Fibroblast of villous mesenchyme (primary cell): ENCODE measurements at places on chromosomes 13 and 19. TPM values are rescaled to one million over a fixed set of nuclear protein-coding genes. Genes with fewer than 3 reads are reported as not detected.

DNA sequence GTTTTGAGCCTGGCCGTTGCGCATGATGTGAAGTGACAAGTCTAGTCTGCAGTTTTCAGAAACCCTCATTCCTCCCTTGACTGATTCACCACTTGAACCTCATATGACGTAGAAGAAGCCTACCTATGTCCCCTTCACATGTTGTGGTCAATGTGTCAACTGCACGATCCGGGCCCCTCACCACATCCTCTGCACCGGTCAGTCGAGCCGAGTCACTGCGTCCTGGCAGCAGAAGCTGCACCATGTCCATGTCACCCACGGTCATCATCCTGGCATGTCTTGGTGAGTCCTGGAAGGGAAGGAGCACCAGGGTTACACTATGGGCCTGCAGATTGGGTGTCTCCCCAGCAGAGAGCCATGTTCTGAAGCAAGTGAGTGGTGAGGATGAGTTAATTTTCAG is at the start of gene KIR2DL4:
Gene KIR2DL4 (plus strand): TSS at position 201 of the 400 bp plus-strand sequence. CDS start 42 bp downstream, at position 243.
- DNase-seq: no peak

DNA sequence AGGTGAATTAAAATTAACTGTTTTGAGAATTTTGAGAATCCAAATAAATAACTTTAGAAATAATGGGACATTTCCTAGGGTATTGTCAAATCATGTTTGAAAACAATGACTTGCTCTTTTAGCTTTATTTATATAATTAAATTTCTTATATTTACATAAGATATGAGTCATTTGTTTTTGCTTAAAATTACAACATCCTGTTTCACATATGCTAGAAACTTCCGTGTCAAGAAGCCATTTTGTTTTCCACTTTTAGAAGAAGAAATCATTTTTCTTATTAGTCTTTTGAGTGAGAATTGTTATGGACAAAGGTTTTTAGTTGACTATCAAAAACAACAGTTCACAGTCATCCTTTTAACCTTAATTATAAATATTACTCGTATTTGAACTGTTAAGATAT is 48.2 kb downstream of the DPY19L3 start:
- peak; percentile 50 for DNase-seq

- no peak for DNase-seq
Observed at GRCh38 chr19:19343762-19344161, 23.1 kb downstream of the MAU2 start.

- no peak for DNase-seq
Observed at GRCh38 chr13:77536358-77536757, 852 bp downstream of the SCEL start.

GRCh38 chr13:97953376-97953970 is at the start of gene IPO5:
Gene IPO5 (plus strand): TSS chr13:97953675. CDS start chr13:97976697, 23,022 bp downstream.
- peak; percentile 12 for DNase-seq

GRCh38 chr13:82688400-82688994 is 1193.8 kb downstream of the SLITRK1 start:
- DNase-seq: no peak

GRCh38 chr13:61778531-61778930 is 362.9 kb upstream of the PCDH20 start:
- DNase-seq: no peak

DNA sequence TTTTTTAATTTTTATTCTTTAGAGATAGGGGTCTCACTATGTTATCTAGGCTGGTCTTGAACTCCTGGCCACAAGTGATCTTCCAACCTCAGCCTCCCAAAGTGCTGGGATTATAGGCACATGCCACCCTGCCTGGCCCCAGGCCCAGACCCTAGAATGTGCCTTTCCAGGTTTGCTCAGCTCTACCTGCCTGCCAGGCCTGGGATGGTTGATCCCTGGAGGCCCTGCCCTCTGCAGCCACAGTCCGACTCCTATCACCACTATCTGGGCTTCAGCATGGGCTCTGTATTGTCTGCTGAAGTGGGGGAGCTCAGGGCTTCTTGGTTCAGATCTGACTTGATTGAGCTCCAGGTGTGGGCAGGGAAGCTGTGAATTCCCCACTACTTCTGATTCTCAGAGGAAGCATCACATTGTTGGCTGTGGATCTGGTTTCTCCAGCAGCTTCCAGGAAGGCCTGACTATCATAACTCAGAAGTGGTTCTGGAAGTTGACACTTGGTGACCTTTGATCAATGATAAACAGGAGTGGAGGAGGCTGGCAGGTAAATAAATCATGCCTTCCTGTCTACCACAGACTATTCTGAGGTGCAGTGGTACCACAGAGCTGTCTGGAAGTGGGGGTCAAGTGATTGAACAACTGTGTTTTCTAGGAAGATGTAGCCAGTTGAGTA is 71.9 kb downstream of the OLFM4 start:
- no peak for DNase-seq

DNA sequence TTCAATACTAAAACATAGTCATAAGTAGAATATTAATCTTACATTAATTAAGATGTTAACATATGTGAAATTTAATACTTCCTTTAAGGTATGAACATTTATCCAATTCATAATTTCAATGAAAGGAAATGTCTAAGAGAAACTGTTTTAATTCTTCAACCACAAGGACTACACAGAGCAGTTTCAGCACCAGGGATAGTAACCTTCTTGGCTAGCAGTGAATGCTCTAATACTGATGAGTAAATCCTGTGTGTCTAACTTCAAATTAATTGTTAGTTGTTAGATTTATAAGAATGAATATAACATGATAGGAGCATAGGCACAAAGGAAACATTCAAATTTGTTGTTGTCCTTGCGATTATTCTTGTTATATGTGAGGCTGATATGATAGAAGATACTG is 15.6 kb upstream of the NBEA start:
- DNase-seq: peak; percentile 33

DNA sequence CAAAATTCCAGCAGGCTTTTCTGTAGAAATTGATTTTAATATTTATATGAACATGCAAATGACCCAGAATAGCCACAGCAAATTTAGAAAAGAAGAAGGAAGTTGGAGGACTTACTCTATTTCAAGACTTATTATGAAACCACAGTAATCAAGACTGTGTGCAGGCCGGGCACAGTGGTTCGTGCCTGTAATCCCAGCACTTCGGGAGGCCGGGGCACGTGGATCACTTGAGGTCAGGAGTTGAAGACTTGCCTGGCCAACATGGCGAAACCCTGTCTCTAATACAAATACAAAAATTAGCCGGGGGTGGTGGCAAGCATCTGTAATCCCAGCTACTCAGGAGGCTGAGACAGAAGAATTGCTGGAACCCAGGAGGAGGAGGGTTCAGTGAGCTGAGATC is 6.0 kb upstream of the FFAR2 start:
- DNase-seq: no peak

- no peak for DNase-seq
Observed at GRCh38 chr13:43022934-43023288, 475 bp upstream of the DNAJC15 start.

DNA sequence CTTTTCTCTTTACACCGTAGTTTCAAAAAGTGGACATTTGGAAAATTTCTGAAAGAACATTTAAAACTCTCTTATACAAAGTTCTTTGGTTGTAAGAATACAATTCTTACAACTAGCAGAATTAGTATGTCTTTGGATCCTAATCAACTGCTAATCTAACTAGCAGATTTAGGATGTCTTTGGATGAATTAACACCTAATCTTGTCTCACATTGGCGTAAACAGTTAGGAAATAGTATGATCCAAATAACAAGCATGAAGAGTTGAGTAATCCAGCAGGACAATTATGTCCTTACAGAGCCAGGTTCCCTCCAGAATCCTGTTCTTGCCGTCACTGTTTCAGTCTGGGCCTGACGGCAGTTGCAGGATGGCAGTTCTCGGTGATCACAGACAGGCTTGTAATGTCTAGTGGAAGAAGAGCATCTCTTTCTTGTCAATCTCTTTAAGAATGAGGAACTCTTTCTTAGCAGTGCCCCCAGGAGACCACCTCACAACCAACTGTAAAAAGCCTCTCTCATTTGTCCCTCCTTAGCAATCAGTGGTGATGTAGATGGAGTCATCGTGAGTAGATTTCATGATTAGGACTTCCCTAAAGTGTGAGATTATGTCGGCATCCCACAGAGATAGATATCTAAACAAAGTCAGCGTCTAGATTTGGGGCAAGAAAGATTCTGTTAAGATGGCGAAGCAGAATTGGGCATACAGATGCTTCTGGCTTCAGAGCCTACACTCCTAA is 5.7 kb upstream of the TNFSF13B start:
- DNase-seq: no peak

GRCh38 chr13:83220241-83220640 is 662.0 kb downstream of the SLITRK1 start:
- DNase-seq: no peak

GRCh38 chr19:33397536-33398360 is 24.2 kb downstream of the CEBPG start:
- no peak for DNase-seq

DNA sequence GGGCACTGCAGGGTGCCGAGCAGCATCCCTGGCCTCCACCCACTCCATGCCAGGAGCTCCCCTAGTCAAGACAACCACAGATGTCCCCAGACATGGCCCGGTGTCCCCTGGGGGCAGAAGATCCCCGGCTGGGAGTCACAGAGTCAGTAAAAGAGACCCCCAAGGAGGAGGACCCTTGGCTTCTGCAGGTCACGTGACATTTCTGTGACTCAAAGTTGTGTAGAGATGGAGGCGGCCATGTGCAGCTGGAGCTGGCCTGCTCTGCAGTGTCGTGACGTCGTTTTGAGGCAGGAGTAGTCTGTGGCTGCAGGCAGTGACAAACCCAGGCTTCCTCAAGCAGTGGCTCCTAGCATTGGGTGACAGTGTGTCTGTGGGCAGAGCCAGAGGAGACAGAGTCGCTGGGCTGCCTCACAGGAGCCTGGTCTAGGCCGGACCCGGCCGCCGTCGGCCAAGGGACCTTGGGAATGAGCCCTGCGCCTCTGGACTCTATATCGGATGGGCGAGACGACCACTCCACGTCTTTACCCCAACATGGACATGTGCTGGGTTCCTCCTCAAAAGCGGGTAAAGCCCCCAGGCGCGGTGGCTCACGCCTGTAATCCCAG is 7.7 kb upstream of the DIRAS1 start:
- DNase-seq: no peak

GRCh38 chr13:112391746-112392145 is 15.6 kb downstream of the SPACA7 start:
- no peak for DNase-seq

DNA sequence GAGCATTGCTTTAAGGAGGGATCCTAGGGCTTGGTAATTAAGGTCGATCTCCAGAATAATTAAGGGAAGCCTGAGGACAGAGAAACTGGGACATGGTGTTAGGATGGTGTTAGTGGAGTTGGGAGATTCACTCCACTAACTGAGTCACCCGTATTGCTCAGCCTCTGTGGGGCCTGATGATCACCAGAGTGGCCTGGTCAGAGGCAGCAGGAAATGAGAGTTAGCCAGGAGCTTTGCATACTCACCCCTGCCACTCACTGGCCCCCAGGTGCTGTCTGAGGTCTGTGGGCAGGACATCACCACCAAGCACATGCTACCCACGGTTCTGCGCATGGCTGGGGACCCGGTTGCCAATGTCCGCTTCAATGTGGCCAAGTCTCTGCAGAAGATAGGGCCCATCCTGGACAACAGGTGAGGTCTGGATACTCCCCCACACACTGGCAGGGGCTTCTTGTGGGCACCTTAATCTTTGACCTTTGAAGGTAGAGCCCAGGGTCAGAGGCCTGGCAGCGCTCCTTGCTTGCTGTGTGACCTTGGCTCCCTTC is 32.1 kb downstream of the PPP2R1A start:
- no peak for DNase-seq

GRCh38 chr19:34353546-34353945 is 11.4 kb upstream of the GPI start:
- DNase-seq: no peak

DNA sequence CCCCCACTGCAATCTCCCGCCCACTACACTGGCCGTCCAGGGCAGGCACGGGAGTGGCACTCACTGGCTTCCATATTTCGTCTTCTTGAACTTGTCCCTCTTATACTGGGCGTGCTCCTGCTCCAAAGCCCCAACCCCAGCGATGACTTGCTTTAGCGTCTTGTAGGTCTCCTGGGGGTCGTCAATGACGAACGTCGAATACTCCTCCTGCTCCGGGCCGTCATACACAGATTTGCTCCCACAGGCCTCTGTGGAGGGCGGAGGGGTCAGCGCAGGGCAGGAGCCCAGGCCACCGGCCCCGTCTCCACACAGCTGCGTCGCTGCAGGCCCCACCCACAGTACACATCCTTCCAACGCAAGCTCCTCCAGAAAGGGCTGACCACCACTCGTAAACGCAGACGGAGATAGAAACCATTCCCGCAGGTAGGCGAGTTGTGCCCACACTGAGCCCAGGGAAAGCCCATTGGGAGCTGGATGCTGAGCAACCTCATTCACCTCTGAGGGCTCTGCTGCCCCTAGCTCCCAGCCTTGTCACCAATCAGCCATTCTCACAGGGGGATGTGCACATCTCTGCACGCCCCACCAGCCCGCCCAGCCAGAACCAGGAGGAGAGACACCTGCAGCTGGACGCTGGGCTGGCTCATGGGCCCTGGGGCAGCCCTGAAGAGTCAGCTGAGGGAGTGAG is 7.9 kb upstream of the C13orf46 start:
- no peak for DNase-seq

- DNase-seq: no peak
Observed at GRCh38 chr13:86974995-86975328, 696.2 kb upstream of the SLITRK5 start.

- DNase-seq: no peak
Observed at GRCh38 chr19:2077833-2078619, 18.1 kb downstream of the MOB3A start.

DNA sequence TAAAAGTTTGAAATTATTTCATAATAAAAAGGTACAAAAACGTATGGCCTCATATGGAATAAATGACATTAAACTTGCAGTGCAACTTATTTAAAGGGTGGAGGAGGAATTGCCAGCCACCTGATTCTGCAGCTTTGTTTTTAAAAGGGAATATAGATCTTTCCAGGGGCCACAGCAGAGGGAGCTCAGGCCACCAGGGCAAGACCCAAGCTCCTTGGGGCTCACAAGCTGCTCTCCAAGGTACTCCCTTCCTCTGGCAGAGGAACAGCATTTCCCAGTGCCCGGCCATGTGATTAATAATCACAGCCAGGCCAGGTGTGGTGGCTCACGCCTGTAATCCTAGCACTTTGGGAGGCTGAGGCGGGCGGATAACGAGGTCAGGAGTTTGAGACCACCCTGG is 6.2 kb downstream of the ACOD1 start:
- no peak for DNase-seq

GRCh38 chr19:33492090-33492489 is 29.5 kb downstream of the PEPD start:
- DNase-seq: no peak

GRCh38 chr13:85985797-85986196 is 186.6 kb upstream of the SLITRK6 start:
- no peak for DNase-seq

GRCh38 chr13:95378603-95379002 is 77.4 kb upstream of the ABCC4 start:
- no peak for DNase-seq

Gene ZIC2
- not detected in 2 replicates for total RNA-seq

Gene GIPR
- 0.32 TPM in 1 of 2 replicates, not detected in the other for total RNA-seq

Gene DLL3
- total RNA-seq: under 0.01 and 0.43 TPM in 2 replicates

Gene CCDC70
- total RNA-seq: not detected in 2 replicates

Gene TYROBP
- total RNA-seq: not detected in 2 replicates

Gene COL4A2
- 756 and 1,116 TPM in 2 replicates for total RNA-seq

Gene ZGLP1
- 0.32 and 0.43 TPM in 2 replicates for total RNA-seq

Gene ZNF491
- 1.3 and 2.2 TPM in 2 replicates for total RNA-seq

Gene NLRP7
- total RNA-seq: not detected in 2 replicates

Gene PTGIR
- 3.5 and 5.5 TPM in 2 replicates for total RNA-seq

Gene UGGT2
- 63.0 and 63.5 TPM in 2 replicates for total RNA-seq

Gene CLIP3
- total RNA-seq: 16.4 and 17.3 TPM in 2 replicates
